ENCODE measurements at places on chromosomes 2 and 18. TPM values are rescaled to one million over a fixed set of nuclear protein-coding genes. Genes with fewer than 3 reads are reported as not detected.
A peak's percentile ranks its signal among the peaks of the same experiment; 100 is the strongest.

DNA sequence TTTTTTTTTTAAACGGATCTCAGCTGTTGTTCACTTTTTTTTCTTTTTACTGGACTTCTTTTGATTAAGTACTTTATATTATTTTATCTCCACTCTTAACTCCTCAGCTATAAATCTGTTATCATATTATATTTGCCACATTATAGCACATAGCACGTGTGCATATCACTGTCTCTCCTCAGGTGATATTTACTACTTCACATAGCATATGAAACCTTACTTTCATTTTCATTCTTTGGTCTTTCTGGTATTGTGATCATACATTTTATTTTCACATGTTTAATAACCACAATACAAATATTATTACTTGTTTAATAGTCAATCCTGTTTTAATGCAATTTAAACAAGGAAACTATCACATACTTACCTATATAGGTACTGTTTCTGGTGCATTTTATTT, 993.1 kb upstream of the TMEFF2 start:
- DNase-seq = no peak

- no peak for DNase-seq
Observed at GRCh38 chr18:29712785-29713184, 1329.8 kb downstream of the DSC3 start.

DNA sequence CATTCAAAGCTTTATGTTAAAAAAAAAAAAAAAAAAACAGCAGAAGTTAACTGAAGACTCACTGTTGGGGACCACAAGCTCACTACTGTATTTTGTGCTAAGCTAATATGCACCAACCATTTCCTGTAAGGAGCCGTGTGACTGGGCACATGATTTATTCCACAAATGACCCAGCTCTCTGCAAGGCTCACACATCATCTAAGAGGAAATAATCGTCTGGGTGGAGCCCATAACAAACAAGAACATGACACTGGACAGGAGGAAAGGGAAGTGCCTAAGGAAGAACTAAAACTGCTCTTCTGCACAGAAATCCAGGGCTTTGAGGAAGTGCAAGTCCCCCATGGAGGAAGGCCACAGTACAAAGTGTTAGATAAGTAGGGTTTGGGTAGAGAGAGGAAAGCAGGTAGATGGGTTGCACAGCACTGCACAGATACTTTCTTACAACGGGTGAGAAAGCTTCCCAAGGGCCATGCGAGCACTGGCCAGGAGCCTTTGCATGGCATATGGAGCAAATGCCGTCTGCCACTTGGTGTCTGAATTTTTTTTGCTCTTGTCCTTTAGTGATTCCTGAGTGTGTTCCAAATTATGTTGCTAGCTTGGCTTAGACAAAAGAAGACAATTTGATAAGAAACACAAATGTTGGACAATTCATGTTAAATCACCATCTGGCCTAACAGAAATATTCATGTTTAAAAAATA, 24.4 kb downstream of the NFE2L2 start:
- no peak for DNase-seq

DNA sequence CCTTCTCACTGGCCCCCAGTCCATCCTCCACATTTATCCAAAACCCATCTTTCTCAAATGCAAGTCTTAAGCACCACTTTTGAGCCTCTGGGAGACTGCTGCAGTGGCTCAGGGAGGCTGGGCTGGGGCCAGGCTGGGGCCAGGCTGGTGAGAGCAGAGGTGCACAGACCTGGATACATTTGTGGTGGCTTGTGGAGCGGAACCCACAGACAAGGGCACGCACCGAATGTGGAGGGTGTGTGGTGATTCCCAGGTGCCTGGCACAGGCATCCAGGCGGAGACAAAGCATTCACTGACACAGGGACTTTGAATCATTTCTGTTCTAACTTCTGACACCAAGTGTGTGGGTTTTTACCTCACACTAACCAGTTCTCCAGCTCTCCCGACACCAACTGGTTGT, 42.2 kb upstream of the MGAT4A start:
- DNase-seq = no peak

Gene FBXO36
- 7.8 TPM for polyA plus RNA-seq

DNA sequence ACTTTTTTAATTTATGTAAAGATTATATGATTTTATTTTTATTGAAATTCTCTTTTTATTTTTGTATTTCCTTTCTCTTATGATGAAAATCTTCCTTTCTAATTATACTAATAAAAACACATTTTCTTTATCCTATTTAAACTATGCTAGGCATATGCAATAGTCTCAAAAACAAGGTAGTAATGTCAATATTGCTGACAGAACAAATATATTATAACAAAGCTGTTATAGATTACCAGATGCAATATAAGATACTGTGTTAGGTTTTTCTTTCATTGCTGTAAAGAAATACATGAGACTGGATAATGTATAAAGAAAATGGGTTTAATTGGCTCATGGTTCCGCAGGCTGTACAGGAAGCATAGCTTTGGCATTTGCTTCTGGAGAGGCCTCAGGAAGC, 631.2 kb upstream of the SOX11 start:
- no peak for DNase-seq

GRCh38 chr2:10806543-10806942, 6.0 kb downstream of the PDIA6 start:
- no peak for DNase-seq

GRCh38 chr2:68352651-68353391, 12.3 kb upstream of the PLEK start:
- DNase-seq = no peak

DNA sequence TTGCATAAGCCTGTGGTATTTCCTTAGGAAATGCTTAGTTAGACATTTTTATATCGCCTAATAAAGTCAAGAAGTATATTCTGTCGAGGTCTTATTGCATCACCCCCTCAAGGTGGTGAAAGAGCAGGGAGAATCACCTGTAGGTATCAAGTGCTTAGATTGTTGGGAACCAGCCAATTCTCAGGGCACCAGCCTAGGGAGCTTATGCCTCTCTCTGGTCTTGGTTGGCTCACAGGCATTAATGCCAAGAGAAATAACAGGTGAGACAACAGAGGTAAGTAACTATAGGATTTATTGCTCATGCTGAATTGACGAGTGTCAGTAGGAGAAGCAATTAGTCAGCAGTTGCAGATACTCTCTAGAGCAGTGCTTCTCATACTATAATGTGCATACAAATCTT, 663.3 kb upstream of the ZNF804A start:
- no peak for DNase-seq

DNA sequence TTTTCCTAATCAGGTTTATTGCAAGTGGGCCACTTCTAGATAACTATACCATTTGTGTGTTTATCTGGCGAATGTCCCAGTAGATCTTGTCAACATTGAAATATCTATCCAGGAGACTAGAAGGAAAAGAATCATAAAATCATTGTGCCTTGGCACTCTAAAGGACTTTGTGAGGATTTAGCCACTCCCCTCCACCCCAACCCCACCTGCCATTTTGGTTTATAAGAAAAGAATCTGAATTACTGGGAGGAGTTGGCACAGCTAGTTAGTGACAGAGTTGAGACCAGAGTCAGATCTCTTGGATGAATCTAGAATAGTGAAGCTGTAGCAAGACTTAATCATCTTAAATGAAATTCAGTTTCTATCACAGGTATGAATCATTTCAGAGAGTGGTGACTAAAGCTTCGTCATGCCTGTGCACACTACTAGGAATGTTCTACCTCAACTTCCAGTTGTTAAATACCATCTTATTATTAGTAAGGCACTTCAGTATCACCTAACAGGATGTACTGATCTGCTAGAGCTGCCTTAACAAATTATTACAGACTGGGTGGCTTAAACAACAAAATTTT, 212.7 kb upstream of the SLC14A2 start:
- DNase-seq = no peak

- DNase-seq = no peak
Observed at GRCh38 chr2:218172845-218173244, 6.1 kb upstream of the CXCR1 start.

Gene CYS1
- 116 TPM for polyA plus RNA-seq

DNA sequence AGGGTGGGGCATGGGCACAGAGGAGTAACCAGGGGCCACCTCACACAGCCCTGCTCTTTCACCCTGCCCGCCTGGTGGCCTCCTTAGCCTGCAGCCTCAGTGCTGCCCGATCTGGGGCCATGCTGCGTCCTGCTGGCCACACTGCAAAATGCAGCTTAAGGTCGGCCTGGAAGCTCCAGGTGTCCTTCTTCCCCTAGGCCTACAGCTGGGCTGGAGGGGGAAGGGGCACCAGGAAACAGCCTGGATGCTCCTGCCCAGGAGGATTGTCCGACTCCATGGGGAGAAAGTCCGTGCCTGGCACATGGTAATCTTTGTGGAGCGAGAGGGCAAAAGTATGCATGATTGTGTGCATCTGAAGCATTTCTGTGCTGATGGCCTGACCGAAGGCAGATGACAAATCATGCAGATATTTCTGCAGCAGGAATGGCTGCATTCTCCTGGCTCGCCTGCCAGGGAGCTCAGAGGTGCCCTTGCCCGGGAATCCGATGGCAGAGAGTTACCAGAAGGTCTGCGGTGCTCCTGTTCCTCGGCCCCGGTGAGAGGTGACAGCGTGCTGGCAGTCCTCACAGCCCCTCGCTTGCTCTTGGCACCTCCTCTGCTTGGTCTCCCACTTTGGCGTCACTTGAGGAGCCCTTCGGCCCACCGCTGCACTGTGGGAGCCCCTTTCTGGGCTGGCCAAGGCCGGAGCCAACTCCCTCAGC, 12.8 kb upstream of the ALPP start:
- no peak for DNase-seq

Gene SERPINB11
- polyA plus RNA-seq = not detected

DNA sequence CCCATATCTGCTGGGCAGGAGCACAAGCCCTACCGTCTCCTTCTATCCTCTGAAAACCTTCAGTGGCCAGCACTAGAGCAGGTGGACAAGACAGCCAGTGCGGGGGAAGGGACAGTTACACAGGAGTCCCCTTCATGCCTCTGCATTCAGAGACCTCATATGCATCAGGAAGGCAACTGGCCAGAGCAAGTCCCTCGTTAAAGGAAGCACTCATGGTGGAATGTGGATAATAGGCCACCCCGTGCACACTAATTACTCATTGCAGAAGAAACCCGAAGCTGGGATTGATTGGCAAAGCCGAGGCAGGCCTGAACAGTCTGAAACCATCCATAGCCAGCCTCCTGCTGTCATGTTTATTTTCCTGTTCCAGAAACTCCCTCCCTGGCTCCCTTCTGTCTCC, 11.2 kb downstream of the KIAA2012 start:
- no peak for DNase-seq

DNA sequence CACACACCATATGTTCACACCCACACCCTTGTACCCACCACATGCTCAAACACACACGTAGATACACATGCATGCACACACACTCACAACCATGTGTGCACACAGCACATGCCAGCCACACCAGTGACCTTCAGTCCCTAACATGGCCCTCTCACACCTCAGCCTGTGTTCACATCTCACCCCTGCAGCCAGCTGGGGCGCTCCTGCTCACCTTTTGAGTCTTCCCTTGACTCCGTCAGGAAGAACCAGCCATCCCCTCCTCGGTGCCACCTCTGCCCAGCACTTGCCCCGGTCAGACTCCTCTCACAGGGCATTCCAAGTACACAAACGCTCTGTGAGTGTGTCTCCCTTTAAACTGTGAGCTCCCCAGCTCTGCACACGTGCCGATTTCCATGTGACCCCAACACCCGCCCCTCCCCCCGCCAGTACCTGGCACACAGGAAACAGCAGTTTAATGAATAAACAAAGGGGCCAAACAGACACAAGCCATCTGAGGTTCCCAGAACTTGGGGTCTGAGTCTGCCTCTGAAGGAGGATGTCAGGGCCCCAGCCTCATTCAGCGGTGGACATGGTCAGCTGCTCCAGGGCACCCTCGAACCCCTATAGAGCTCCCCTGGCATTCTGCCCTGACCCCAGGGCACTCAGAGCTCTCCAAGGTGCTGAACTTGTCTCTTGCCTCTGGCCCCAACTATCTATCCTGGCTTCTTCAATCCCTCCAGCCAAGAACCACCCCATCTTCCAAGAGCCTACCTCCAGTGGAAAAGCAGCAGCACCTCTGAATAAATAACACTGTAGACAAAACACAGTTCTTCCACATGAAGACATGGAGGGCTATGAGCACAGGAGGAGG, 252.9 kb downstream of the ATAD2B start:
- no peak for DNase-seq

GRCh38 chr18:49021433-49022129, 70.8 kb upstream of the SMAD7 start:
- DNase-seq = peak; percentile 15

DNA sequence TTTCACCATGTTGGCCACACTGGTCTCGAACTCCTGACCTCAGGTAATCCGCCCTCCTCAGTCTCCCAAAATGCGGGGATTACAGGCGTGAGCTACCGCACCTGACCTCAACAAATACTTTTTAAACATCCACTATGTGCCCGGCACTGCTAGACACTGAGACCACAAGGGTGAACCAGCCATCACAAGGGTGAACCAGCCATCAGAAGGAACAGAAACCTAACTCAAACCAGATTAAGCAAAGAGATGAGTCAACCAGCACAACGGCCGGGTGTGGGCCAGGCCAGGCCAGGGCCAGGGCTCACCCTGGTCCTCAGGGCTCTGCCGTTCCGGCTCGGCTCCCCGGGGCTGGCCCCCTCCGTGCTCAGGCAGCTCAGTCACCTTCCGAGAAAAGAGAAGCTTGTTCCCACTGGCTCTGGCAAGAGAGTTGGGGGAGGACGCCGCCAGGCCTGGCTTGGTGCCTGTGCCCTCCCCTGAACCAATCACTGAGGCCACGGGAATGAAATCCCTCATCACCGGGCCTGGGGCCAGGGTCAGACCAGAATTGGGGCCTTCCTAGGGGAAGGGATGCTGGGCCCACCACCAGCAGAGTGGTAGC, 4.4 kb downstream of the TEX44 start:
- DNase-seq = no peak

Gene GBX2
- polyA plus RNA-seq = 0.61 TPM

All from renal pelvis (tissue), 12 donors.